ENCODE measurements at places on chromosomes 1 and 21.
A peak's percentile ranks its signal among the peaks of the same experiment; 100 is the strongest.

DNA sequence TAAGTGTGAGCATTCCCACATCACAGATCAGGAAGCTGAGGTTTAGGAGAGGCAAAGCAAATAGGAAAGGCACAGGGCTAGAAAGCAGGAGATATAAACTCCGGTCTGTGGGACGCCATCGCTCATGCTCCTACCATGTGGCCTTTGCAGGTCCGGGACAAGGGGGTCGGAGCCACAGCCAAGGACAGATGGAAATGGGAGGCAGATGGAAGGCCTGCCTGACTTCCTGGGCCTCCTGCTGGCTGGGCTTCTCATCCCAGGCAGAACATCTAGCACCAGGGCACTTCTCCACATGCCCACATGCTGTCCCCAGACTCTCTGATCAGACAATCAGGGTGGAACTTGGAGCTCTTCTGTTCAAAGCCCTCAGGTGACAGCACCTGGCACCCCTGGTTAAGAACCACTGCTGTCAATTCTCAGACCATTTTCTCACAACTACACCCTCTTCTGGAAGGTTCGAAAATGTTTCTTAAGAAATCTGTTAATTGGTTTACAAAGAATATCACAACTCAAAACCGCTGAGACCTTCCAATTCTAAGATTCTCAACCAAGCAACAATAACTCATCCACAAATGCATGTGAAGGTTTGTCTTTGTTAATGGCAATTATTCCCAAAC, 173.3 kb upstream of the EDN2 start:
- DNase-seq = no peak

GRCh38 chr1:235513495-235514366, 9.5 kb upstream of the B3GALNT2 start:
- DNase-seq = peak; percentile 36

DNA sequence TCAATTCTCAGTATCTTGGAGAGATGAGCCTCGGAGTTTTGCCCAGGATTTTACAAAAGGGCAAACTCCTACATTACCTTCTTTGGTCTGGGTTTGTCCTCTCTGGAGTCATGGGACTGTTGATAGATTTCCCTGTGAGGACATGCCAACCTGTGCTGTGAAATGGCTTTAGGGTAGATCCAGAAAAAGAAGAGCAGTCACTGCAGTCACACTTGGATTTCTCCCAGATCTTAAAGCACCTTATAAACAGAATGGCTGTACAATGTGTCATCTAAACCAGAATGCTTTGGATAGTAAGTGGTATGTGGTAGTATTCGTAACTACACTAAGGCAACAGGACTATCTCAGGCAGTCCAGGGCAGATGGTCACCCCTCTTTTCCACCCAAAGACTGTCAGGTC, 1.9 kb upstream of the CSRP1 start:
- DNase-seq = no peak

DNA sequence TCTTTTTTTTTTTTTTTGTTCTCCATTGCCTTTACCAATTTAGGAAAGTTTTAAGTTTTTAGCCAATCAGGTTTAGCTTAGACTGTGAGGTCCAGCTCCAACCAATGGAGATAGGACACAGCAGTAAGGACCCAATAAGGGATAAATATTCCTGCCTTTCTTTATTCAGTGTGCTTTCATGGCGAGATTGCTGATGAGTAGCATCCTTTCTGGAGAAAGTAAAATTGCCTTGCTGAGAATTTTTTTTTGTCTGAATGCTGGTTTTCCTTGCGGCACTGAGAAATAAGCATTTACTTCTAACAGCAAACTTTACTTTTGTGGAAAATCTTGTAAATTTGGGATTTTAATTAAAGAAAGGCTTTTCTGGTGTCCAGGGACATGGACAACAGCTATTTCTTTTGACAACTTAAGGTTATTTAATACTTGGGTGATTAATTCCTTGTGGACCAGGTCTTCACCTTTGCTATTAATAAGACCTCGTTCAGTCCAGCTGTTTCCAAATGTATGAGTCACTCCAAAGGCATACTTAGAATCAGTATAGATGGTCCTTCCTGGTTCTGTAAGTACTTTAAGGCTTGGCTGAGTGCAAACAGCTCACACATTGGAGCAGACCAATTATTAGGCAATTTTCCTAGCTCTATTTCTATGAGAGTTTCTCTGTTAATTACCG, 54.1 kb downstream of the SERINC2 start:
- no peak for DNase-seq

DNA sequence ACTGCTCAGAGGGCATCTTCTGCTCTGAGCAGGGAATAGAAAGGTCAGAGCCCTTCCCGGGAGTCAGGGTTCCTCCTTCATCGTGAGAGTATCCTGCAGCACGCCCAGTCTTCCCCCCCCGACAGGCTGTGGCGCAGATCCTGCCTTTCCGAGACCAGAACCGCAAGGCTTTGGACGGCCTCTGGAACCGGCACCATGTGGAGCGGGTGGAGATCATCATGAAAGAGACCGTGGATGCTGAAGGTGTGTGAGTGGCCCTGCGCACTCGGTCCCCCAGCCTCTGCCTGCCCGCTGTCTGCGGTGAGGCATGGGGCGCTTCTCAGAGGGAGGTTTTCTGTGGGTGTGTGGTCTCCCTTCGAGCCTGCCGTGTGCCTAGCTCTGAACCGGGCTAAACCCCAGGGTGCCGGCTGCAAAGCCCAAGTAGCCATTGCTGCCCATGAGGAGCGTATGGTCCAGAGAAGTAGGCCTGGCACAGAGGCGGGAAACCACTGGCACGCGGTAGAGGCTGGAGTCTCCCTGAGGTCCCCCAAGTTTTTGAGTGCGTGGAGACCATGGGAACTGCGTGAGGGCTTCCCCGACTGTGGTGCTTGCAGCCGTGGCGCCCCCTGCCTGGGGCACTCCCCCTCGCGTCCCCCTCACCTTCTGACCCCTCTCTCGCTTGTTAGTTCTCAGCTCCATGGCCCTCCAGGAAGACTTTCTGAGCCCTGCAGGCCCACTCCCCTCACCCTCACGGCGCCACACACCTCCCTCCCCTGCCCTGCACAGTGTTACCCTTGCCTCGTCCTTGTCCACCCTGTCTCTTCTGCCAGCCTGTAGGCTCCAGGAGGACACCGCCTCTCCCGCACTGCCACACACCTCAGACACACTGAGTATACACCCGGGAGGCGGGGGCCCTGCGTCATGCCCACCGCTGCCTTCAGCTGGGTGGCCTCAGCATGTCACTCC, 12.5 kb downstream of the H6PD start:
- no peak for DNase-seq

DNA sequence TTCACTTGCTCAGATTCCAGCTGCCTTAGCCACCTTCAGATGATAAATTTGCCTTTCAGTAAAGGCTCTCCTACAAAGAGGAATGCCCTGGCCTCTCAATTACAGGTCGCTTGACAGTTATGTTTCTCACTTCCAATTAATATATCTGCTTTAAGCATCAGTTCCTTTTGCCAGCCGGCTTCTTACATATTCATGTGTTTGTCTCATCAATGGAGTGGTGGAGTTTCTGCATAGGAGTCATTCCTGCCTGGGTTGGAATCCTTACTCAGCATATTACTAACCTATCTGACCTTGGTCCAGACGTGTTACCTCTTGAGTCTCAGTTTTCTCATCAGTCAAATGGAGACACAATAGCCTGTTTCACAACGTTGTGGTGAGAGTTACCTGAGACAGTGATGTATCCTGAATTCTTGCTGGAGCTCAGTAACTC, 9.4 kb upstream of the SESN2 start:
- DNase-seq = no peak

Data from T-cell (primary cell).